ENCODE measurements at places on chromosomes 7 and 10.

DNA sequence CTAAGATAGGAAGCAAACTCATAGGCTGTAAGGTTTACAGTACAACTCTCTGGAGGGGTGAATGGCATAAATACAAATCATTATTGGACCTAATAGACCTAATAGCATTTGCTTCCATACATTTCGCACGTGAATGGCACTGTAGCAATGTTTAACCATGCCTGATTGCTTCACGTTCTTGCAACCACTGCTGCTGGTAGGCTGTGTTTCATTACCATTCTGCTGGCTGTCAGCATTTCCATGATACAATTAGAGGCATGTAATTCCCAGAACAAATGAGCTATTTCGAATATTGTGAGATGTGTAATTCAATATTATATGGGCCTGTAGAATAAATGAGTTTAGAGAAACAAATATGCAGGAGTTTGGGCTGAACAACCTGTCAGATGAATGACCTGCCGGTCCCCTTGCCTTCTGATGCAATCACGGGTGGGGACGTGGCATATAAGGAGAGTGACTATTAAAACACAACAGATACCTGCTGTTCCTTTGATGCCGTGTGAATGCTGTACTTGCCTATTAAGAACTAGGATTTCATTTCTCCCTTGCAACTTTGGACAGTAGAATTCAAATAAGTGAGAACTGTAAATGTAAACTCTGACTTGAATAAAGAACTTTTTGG lies 393.4 kb downstream of the ACTR3B start:
- no peak for DNase-seq

DNA sequence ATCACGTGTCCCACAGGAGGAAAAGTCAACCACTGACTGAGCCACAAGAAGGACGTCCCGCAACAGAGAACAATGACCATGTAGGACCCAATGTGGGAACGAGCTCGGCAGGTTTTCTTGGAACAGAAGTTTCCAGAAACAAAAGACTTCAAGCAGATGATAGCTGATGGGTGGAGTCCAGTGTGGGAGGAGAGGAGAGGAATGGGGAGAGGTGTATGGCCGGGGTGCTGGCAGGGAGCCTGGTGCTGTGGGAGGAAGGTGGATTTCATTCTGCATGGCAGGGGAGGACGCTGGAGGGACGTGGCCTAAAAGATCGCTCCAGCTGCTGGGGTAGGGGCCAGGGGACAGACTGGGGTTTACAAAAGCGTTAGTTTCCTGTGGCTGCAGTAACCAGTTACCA lies 48.5 kb upstream of the LMTK2 start:
- DNase-seq, result no peak

GRCh38 chr10:102580230-102580629 lies 64.0 kb upstream of the TRIM8 start:
- DNase-seq, result peak; percentile 41

GRCh38 chr10:7550013-7550412 lies 116.8 kb downstream of the ITIH5 start:
- no peak for DNase-seq

DNA sequence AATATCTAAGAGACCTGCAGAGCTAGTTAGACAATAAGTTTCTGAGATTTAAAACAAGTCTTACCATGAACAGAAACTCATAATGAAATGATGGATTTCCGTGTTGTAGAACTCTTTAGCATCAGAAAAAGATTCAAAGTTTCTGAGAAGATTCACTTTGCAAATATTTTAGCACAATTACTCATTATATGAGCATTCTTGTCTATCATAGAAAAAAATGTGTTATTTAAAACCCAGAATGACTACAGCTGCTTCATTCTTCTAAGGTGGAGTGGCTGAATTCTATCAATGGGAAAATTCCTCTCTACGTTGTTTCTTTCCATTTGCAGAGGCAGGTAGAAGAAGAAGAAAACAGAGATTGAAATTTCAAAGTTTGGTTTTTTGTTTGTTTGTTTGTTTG lies 21.0 kb upstream of the RALA start:
- DNase-seq, result no peak

GRCh38 chr10:18860631-18861240 lies 187.9 kb upstream of the MALRD1 start:
- peak; percentile 26 for DNase-seq

DNA sequence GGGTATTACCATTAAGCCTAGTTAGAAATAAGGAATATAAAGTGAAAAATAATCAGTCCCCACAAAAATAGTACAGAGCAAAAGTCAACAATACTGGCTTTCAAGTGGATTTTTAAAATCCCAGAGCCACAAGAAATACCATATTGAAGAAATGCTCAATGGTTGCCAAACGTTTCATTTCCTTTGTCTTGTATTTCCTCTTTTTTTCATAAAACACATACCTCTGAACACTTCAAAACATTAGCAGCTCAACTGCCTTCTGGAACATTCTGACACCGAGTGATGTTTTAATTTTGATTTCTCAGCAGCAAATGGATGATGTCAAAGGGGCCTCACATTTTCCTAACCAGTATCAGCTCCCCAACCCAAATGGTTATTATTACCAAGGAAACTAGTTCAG lies 10.5 kb downstream of the NOD1 start:
- DNase-seq, result peak; percentile 40

- DNase-seq, result peak; percentile 58
These were observed 103.8 kb downstream of the TCF7L2 start for GRCh38 chr10:113053881-113054280.

DNA sequence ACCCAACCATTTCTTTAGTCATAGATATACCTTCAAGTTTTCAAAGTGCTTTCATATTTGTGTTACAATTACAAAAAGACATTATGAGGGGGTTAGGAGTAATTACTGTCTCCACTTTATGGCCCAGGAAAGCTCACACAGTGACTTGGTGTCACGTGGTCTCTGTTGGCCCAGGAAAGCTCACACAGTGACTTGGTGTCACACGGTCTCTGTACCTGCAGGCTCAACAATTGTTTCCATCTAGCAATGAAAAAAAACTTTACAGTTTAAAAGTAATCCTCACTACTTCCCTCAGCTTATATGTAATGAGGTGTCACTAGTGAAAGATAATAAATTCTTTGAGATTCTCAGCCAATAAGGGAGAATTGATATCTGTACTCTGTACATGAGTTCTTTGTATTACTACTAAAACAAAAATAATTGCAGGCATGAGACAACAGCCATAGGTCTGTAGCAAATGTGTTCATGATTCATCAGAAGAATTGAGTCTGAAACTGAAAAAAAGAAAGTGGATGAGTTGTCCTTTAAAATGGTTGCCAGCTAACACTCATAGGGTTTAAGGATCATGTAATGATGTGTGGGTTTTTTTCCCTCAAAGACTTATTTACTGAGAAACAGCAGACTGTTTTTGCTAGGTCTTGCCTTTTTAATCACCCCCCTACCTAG lies 10.9 kb downstream of the OGDH start:
- DNase-seq, result no peak

DNA sequence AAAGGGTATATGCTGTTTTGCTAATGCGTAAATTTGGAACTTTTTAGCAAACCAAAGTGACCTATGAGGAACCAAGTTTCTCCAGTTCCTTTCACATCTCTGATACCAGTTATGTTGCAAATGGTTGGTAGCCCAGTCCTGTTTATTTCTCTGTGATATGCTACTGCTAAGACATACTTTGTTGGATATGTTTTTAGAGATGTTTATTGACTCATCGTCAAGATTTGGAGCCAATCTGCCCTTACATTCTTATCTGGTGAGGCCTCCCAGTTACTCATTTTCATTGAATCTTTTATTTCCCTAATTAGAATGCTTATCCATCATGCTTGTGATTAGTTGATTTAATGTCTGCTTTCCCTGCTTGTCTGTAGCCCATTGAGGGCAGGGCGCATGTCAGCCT lies 58.9 kb downstream of the LRGUK start:
- DNase-seq, result no peak

DNA sequence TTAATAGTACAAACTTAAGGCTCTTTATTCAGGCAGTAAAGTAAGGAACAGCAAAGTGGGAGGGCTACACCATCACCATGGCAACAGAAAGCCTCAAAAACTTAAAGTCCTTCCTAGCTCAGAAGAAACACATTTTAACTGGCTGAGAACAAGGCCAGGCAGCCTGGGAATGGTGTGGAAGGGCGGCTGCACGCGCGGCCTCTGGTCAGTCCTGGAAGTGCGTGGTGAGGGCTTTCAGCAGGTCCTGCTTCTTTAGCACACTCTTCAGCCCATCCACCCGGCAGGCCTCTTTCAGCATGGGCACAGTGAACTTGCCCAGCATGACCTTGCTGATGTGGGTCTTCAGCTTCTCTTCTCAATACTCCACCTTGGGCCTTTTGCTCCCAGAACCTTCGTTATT lies 133.0 kb downstream of the CYP26A1 start:
- no peak for DNase-seq

GRCh38 chr10:101293007-101293723 lies 60.8 kb upstream of the BTRC start:
- no peak for DNase-seq

- peak; percentile 37 for DNase-seq
These were observed 7.4 kb downstream of the TMEM248 start for GRCh38 chr7:66928388-66928787.

DNA sequence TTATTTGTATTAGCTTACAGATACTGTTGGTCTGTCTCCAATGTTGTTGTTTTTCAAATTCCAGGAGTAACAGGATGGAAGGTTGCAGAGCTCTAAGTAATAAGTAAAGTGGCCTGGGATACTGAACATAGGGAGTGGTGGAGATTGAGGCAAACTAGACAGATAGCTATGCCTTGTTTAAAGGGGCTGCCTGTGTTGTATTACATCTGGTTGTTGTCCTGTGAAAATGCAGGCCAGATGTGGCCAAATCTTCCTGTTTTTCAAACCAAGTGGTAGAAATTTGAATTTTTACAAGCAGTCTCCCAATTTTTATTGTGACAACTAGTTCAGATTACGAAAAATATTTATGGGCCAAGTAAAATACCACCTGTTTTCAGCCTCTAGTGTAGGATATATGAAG lies 33.5 kb downstream of the BICC1 start:
- no peak for DNase-seq

DNA sequence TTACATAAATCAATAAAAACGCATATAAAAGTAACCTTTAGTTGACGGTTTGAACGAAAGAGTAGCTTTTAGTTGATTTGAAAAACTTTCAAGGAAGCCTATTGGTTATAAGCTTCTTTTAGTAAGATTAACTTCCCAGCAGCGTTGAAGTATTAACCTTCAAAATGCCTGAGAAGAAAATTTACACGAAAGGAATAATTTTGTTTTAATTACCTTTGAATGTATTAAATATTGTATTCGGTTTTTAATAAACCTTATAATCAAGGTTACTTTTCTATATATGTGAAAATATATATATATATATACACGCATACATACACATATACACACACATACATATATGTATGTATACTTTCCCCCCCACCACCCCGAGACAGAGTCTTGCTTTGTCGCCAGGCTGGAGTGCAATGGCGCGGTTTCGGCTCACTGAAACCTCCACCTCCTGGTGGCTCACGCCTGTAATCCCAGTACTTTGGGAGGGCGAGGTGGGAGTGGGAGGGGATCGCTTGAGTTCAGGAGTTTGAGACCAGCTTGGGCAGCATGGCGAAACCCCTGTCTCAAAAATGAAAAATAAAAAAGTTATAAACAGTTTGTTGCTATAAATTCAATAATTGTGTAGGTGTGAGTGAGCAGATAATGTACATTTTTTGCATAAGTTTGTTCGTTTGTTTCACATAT lies 57.6 kb upstream of the EZH2 start:
- peak; percentile 64 for DNase-seq

GRCh38 chr7:36387435-36388231 lies 2.0 kb upstream of the ANLN start:
- no peak for DNase-seq

DNA sequence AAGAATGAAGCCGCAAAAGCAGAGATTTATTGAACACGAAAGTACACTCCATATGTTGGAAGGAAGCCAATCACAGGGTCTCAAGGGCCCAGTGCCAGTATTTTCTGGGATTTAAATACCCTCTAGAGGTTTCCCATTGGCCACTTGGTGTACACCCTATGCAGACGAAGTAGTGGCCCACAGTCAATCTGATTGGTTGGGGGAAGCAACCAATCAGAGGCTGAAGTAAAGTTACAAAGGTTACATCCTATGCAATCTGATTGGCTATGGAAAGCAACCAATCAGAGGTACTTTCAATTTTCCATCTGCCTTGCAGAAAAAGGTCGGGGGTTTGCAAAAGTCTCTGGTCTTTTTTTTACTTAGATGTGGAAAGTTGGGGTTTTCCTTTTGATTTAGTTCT lies 481.3 kb upstream of the NRP1 start:
- no peak for DNase-seq

DNA sequence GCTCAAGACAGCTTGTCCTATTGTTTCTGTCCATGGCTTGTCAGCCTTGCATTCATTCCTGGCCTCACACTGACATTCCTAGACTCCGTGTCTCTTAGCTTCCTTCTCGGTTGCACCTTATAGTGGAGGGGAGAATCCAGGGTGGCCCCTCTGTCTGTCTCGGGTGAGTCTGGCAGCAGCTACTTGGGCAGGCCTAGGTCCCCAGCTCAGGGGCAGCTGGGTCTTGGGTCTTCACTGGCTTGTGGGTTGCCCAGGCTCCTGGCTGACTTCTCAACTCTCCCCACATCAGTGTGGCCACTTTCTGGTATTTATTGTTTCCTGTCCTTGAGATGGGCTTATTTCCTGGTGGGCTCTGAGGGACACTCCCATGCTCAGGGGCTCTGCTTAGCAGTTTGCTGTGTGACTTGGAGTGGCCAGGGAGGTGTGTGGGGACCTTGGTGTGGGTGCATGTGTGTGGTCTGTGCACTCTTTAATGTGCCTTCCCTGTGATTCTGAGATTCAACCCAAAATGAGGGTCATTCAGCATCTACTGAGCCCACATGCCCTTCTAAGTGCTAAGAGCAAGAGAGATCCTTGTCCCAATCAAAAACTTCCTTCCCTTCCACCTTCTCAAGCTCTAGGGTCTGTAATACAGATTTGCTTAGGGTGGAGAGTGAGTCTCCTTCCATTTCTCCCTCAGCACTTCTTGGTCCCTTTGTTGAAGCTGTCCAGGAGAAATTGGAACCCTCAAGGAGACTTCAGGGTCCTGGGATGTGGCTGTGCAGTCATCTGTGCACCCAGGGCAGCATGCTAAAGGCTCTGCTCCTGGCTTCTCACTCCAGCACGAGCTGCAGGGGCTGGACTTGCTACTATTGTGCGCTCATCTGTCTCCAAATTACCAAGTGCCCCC lies 20.1 kb downstream of the UPP1 start:
- no peak for DNase-seq

Measured in fibroblast of pulmonary artery (primary cell).